ENCODE measurements at places on chromosomes 12 and 14.
A peak's percentile ranks its signal among the peaks of the same experiment; 100 is the strongest.

DNA sequence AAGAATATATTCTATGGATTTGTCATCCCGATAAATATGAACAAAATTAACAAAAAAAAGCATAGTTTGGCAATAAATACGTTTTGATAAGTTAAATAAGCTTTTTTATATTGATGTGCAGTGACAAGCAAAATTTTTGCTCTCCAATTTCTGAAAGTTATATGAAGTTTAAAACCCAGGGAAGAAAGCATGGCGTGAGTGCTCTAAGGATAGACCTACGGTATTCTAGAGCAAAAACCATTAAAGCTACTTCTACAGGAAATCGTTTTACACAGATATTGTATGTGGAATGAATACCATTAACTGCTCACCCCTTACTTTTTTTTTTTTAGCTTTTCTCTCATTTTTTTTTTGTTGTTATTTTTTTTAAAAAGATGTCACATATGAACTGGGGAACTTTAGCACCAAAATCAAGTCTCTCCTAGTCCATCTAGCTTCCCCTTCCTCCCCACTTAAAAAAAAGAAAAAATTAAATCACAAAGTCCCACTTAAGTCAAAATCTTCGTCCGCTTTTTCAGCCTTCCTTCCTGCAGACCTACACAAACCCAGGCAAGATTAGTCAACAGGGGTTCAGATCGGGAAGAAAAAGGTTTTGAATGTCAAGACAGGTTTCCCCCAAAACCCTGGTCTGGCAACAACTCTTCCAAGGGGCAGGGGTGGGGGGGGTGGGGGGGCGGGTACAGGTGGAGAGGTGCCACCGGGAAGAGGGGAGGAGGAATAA is 4.4 kb downstream of the ZFP36L1 start:
- no peak for DNase-seq

GRCh38 chr12:52041695-52042123 is 9.5 kb upstream of the NR4A1 start:
- no peak for DNase-seq

GRCh38 chr12:102847131-102847530 is 69.9 kb downstream of the PAH start:
- no peak for DNase-seq

- no peak for DNase-seq
These were observed 100.2 kb downstream of the B4GALNT3 start for GRCh38 chr12:559906-560455.

DNA sequence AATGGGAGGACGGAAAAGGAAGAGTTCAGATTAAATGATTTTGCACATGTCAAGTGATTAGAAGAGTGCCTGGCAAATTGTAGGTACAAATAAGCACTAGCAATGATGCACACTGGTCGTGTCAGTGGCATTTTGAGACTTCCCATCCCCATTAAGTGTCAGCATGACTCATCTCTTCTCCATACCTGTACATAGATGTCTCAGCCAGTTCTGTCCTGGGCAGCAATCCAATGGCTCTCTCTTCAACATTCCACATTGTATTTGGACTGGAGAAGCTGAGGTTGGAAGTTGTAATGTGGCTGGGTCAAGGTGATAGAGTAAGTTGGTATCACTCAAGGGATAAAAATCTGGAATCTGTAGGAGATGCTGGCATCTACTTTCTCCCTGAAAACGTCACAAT is 742.7 kb downstream of the VRK1 start:
- no peak for DNase-seq

DNA sequence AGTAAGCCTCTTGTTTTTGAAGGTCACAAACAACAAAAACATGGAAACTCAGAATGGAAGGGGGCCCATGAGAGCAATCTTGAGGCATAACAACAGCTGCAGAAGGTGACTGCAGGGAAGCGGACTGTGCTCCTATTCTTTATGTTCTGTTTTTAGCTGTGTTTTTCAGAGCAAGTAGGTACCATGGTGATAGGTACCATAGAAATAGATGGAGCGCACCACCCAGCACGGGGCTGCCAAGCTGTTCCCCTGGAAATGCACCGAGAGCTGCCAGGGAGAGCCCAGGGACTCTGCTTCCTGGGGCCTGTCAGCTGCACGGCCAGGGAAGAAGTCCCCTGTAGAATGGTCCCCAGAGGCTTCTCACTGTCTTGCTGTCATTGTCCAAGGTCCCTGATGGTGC is 32.8 kb downstream of the DGLUCY start:
- no peak for DNase-seq

- no peak for DNase-seq
These were observed 133.7 kb downstream of the PAPOLA start for GRCh38 chr14:96635850-96636249.

DNA sequence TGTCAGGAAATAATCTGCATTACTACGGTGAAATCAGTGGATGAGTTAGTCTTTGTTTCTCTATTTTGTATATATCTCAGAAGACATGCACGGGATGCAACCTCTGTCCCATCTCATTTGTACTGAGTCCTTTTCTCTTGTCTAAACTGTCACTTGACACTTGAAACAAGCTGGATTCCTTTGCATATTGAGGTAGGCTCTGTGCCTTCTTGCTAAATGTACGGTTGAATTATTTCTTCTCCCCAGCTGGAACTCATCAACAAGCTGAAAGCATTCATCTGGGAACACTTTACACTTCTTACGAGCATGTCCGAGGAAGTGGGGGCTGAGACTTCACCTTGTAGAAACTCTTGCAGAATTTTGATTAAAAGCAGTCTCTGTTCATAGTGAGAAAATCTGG is 119.5 kb downstream of the VEZT start:
- no peak for DNase-seq

DNA sequence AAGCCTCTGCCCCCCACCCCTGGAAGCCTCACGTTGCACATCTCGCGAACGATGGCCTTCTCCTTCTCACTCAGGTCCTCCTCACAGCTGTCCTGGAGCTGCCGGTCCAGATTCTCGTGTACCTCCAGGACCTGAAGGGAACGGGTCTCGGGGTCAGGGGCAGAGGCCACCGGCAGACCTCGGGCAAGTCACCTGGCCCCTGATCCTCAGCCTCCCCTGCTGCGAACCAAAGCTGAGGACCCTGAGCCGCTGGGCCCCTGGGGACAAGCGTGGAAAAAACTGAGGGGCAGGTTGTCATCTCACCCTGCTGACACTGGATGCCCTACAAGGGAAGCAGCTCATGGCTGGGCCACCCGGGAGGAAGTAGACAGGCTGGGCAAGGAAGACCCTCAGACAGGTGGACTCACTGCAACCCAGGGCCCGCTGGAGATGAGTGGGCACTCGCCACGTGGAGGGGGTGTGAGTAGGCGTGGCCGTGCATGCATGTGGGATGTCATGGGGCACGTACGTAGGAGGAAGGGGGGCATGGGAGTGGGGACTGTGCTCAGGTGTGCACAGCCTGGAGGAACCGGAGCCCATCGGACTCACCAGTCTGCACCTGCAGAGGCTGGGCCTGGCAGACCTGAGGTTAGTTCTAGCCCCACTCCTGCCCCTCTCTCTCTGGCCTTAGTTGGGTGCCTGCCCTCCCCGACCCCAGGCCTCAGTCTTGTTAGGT is 35.1 kb downstream of the CCNK start:
- no peak for DNase-seq

- peak; percentile 59 for DNase-seq
These were observed 36.6 kb upstream of the PIK3C2G start for GRCh38 chr12:18224745-18225144.

DNA sequence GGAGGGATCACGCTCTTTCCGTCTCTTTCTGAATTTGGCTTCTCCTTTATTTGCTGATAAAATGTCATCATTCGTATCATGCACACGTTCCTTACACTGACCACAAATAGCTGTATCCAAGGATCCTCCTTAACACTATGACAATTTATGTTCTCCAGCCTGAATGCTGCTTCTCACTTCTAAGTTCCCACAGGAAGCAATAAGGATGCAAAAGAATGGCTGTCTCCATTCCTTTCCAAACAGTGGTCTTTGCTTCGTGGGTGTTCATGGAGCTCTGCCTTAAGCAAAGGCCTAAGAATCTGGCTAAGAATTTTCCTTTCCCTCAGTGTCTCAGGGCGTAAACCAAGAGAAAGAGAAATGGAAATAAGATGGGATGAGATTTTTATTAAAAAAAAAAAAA is 200.2 kb downstream of the ITPR2 start:
- no peak for DNase-seq

- no peak for DNase-seq
These were observed 59.6 kb upstream of the ACTN1 start for GRCh38 chr14:69038455-69039287.

- peak; percentile 82 for DNase-seq
These were observed 14.7 kb downstream of the GPR132 start for GRCh38 chr14:105050551-105050897.

All from NCI-H345 (cell line).